ENCODE measurements at places on chromosomes 2 and 18. TPM values are rescaled to one million over a fixed set of nuclear protein-coding genes. Genes with fewer than 3 reads are reported as not detected.

The AQP12A gene
- total RNA-seq: not detected

The CHRNG gene
- total RNA-seq: not detected

The MC5R gene
- total RNA-seq: not detected

The DCDC2C gene
- under 0.01 TPM for total RNA-seq

The BCL2 gene
- 0.88 TPM for total RNA-seq

The EIF2AK2 gene
- total RNA-seq: 18.9 TPM

The NDUFAF7 gene
- total RNA-seq: 11.3 TPM

The STEAP3 gene
- 3.9 TPM for total RNA-seq

The IMP4 gene
- total RNA-seq: 98.0 TPM

The IL1RL1 gene
- total RNA-seq: 0.17 TPM

Data from dermis blood vessel endothelial cell (primary cell).